ENCODE measurements at places on chromosomes 13 and 19.

DNA sequence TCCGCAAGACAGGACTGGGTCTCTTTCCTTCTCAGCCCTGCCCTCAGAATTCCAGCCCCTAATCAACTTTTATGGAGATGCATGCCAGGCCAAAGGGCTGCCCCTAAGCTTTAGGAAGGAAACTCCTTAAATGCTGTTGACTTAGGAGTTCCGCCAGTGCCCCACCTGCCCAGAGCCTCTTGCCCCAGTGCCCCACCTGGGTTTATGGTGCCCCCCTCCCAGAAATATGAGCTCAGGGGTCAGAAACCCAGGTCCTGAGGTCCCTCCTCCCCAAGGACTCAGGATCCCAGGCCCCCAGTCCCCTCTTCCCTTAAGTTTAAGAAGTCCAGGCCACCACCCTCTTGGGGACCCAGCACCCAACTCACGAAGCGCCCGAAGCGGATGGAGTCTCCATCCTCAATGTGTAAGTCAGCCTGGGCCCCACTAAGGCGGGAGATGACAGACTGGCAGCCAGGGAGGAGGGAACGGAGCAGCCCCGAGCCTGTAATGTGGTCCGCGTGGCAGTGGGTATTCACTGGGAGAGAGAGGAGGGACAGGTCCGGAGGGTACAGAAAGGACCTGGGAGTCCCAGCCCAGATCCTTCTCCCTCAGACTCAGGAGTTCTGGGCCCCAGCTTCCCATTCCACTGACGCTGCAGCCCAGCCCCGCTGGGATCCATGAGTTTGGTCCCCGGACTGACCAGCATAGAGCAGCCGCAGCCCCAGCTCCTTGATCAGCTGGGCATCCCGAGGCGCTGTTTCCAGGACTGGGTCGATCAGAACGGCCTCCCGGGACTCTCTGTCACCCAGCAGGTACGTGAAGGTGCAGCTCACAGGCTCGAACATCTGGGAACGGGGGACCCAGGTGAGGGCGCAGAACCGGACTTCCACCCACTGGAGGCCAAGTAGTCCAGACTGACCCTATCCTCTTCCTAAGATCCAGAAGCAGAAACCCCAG is 897 bp downstream of the ETHE1 start:
- DNase-seq: no peak

DNA sequence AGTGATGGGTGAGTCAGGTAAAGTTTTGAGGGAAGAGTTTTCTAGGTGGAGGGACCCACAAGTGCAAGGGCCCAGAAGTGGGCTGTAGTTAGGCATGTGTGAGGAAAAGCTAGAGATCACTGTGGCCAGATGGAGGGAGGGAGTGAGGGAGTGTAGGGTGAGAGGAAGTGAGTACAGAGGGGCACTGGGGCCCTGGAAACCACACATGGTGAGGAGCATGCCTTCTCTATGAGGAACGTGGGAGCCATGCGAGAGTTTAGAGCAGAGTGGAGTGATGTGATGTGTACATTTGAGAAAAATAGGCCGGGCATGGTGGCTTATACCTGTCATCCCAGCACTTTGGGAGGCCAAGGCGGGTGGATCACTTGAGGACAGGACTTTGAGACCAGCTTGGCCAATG is 14.7 kb upstream of the SHKBP1 start:
- DNase-seq: no peak

GRCh38 chr19:35585848-35586247 is at the start of gene PMIS2:
Gene PMIS2 (plus strand): TSS chr19:35586173. CDS start chr19:35586260, 87 bp downstream.
- no peak for DNase-seq

DNA sequence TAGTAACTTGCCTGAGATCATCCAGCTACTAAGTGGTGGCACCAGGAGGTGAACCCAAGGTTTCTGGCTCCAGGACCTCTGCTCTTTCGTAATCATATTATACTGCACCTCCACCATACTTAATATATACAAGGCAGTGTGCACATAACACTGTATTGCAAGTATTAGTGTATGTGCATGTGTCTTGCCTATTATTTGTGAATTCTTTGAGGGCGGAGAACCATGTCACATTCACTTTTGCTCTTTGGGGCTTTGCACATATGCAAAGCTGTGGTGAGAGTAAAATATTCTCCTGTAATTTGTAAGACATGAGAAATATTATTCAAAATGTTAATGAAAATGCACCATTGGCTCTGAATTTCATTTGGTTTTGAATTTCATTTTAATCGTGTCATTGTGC is 78.6 kb downstream of the DGKH start:
- no peak for DNase-seq

GRCh38 chr13:69980799-69981198 is 126.8 kb upstream of the ATXN8OS start:
- no peak for DNase-seq

All from stimulated activated CD8-positive, alpha-beta memory T cell treated with anti-CD3 and anti-CD28 coated beads, Interleukin-4, amount 100 ng/mL, for 1 hour (primary cell).